ENCODE measurements at places on chromosomes 6 and 20.

DNA sequence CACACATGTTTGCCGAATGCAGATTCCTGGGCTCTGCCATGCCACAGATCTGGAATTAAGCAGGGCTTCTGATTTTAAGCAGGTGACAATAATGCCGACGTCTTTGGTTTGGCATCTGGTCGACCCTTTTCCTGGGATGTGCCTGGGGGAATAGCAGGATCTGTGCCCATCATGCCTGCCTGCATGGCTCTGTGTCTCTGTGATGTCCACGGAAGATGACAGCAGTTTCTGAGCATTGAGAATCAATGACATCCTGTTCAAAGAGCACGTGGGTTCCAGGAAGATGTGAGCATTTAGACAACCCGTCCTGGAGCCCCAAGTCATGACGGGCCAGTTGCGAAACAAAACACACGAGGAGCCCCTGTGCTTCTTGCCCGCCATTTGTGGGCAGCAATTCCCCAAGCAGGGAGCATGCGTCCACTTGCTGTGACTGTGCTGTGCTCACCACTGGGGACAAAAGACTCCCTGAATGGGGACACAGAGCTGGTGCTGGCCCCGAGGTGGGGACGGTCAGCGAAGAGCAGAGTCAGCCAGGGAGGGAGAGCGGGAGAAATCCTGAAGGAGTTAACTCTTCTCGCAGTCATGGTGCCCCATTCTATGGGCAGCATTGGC is 110.1 kb downstream of the ERMARD start:
- DNase-seq, result no peak

DNA sequence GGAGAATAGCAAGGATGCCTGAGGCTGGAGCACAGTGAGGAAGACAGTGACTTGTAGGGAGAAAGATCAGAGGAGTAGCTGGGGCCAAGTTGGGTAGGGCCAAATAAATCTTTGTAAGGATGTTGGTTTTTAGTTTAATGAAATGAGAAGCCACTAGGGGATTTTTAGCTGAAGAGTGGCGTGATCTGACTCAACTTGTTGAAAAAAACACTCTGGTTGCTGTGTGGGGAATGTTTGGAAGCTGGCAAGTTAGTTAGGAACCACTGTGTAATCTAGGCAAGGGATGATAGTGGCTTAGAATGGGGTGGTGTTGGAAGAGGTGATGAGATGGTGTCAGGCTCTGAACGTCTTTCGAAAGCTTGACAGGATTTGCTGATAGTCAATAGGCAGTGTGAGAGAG is 176.1 kb upstream of the HDDC2 start:
- no peak for DNase-seq

DNA sequence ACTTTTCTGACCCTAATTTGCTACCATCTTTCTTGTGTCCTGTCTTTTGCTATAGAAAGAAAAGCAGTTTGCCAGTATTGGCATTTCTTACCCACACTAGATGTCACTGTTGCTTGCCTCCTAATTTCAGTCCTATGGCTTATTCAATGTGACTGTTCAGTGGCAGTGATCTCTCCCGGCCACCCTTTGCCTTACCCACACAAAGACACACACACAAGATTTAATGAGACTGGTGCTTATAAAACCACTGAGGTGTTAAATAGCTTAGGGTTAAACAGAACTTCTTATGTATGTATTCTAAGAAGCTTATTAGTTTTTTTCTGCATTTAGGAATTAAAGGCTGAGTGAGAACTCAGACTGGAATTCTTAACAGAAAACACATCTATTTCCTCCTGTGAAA is 233.6 kb upstream of the ASCC3 start:
- DNase-seq, result peak; percentile 10

GRCh38 chr6:20340068-20340848 is 61.4 kb upstream of the E2F3 start:
- no peak for DNase-seq

DNA sequence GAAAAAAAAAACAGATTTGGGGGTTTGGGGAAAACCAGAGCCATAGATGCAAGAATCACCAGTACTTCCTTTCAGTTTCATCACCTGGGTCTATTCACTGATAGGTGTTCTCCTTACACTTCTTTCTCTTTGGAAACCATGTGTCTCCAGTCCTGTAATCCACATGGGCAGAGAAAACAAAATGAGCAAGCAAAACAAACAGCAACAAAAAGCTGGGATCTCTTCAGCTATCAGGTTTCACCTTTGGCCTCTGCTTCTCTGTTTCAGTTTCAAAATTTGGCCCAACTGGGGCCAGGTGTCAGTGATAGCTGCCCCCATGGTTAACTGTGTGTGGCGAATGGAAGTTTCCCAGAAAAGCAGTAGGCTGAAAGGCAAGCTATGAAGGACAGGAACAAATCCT is 220.0 kb upstream of the THBS2 start:
- DNase-seq, result no peak

DNA sequence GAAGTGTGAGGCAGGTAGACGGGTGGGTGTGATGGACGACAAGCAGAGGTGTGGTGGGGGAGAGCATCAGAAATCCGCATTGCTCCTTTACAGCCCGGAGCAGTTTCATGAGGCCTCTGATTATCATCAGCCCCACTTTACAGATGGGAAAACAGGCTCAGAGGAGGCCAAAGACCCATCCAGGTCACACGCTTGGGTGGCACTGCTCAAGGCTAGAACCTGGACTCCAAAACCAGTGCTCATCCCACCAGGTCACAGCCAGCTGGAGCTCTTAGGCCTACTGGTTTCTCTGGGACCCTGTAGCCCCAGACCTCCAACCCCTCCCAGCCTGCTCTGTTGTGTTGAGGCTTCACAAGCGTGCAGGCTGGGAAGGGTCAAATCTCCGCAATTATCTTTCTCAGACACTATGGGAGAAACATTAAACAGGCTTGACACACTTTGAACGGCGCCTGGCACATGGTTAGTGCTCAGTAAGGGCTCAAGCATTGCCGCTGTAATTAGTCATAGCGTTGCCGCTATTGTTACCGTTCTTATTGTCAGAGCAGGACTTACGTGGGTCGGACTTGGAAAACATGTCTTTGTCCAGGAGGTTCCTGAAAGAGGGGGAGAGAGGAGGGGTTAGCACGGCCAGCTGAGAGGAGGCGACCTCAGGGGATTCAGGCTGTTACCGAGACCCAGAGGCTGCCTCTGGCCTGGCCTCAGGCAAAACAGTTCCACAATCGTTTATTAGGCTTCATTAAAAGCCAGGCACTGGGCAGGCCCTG is 16.6 kb downstream of the CPNE5 start:
- DNase-seq, result no peak

DNA sequence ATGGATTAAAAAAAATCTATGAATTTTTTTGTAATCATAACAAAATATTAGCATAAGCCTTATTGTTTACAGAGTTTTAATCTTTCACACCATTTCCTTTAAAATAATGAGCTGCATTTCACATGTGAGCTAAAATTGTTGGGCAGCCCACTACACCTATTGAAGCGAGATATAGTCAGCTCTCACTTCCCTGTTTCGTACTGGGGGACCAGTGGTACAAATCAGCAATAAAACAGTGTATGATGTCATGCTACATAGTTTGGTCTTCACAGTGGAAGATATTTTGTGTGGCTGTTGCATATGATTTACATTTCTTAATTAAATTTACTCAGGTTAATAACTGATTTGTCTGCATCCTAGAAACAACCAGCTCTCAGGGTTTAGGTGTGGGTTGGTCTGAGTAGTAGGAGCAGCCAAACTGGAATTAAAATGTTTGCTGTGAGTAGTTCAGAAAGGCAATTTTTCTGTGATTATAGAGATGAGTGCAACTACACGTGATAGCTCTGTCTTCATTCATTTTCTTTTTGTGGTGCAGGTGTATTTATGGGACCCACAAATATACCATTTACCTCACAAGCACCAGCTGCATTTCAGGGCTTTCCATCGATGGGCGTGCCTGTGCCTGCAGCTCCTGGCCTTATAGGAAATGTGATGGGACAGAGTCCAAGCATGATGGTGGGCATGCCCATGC is 99.3 kb downstream of the B3GAT2 start:
- no peak for DNase-seq

- DNase-seq, result no peak
These were observed 97.9 kb upstream of the SNX9 start for GRCh38 chr6:157724960-157725741.

DNA sequence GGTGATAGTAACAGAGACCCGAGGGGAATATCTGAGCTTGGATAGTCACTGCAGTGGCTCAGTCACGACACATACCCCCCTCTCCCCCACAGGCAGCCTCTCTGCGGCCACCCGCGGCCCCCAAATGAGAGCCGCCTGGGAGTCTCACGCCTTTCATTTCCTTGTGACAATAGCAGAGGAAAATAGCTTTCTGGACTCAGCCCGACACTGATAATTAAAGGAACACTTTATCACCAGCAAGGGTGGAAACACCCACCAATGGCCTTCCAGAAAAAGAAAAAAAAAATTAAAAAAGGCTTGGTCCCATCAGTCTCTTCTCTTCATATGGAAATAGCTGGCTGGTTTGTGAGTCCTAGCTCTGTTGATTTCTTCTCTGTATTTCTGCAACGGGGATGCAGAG is 35.1 kb upstream of the KCNG1 start:
- DNase-seq, result no peak

DNA sequence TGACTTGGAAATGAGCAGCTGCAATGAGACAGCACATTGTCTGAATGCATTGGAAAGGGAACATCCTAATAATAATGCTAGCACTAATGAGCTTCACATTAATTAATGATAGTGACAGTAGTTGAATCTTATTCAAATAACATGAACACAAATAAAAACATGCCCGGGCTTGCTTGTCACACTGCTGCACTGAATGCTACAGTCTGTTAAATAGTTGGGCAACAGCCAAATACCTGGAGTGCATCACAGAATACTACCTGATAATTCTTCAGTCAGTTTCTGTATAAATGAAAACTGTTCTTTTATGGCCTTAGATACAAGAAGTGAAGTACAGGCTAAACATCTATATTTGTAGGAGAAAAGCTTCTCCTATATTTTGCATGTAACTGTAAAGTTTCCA is 458.7 kb downstream of the RNF144B start:
- no peak for DNase-seq

DNA sequence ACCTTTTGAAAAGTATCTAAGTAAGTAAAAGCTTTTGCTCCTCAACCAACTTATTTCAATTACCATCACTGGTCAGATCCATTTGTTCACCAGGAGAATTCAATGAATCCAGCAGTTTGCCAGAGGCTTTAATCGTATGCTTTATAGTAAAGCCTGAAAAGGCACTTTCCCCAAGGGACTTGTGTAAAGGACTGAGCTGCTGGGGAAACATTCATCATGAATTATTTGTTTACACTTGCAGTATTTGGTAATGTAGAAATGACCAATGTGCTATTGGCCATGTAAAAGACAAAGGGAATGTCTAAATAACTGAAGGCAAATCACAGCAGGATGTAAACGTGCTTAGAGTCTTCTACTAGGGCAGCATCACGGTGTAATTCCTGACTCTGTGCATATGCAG is 471.4 kb downstream of the ADGRB3 start:
- DNase-seq, result no peak

Data from fibroblast of skin of left quadriceps (primary cell).